ENCODE measurements at places on chromosomes 3 and 15. TPM values are rescaled to one million over a fixed set of nuclear protein-coding genes. Genes with fewer than 3 reads are reported as not detected.

Gene SLCO2A1
- 33.2 TPM for total RNA-seq

Gene LSMEM2
- total RNA-seq: not detected

Gene UPK1B
- not detected for total RNA-seq

Gene ALG1L2
- not detected for total RNA-seq

Gene ANKRD63
- not detected for total RNA-seq

Gene CHRNA7
- 1.1 TPM for total RNA-seq

Gene EIF4E3
- total RNA-seq: 23.5 TPM

Gene RYR3
- 0.76 TPM for total RNA-seq

Gene CCRL2
- 0.81 TPM for total RNA-seq
